Chondrocyte (in vitro differentiated cells): ENCODE measurements at places on chromosomes 2 and 18. TPM values are rescaled to one million over a fixed set of nuclear protein-coding genes. Genes with fewer than 3 reads are reported as not detected.
A peak's percentile ranks its signal among the peaks of the same experiment; 100 is the strongest.

DNA sequence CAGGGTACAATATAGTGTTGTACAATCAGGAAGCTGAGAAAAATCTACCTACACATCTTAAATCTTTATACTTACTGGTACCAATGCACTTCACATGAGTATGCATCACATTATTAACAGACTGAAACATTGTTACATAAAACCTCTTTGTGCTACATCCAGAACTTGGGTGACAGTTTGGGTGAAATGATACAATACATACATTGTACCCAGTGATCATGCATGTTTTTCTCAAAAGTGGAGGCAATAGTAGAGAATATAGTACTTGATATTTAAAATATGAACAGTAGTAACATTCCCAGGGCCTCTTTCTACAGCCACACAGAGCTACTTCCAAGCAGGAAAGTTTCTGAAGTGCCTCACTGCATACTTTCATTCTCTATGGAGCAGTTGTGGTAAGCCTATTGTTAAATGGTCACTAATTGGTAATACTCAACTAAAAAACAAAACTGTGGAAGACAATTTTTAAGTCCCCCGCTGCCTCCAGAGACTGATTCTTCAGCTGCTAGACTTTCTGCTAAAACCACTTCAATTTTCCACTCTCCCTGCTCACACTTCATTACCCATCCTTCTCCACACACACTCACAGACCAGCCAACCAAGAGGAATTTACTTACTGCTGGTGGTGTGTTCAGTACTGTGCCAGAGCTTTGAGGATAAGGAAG, 22.9 kb upstream of the GRB14 start:
- no peak for DNase-seq

DNA sequence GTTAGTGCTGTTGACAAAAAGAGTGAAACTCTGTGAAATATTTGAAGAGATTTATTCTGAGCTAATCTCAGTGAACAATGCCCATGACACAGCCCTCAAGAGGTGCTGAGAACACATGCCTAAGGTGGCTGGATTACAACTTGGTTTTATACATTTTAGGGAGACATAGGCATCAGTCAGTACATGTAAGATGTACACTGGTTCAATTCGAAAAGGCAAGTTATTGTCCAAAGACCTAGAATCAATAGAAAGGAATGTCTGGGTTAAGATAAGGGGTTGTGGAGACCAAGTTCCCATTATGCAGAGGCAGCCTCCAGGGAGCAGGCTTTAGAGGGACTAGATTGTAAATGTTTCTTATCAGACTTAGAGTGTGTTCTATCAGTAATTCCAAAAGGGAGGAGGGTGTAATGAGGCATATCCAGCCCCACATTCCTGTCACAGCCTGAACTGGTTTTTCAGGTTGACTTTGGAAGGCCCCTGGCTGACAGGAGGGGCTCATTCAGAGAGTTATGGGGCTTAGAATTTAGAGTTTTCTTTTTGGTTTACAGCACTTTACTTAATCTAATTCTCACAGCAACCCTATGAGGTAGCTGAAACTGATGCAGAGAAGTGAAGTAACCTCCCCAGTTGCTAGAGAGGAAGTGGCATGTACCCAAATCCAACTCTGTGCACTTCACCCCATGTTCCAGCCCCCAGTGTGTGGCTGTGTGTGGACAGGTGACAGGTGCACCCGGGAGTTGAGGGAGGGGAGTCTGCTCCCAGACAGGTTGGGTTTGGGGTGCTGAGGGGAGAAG, 28.3 kb upstream of the ASAP2 start:
- DNase-seq = no peak

DNA sequence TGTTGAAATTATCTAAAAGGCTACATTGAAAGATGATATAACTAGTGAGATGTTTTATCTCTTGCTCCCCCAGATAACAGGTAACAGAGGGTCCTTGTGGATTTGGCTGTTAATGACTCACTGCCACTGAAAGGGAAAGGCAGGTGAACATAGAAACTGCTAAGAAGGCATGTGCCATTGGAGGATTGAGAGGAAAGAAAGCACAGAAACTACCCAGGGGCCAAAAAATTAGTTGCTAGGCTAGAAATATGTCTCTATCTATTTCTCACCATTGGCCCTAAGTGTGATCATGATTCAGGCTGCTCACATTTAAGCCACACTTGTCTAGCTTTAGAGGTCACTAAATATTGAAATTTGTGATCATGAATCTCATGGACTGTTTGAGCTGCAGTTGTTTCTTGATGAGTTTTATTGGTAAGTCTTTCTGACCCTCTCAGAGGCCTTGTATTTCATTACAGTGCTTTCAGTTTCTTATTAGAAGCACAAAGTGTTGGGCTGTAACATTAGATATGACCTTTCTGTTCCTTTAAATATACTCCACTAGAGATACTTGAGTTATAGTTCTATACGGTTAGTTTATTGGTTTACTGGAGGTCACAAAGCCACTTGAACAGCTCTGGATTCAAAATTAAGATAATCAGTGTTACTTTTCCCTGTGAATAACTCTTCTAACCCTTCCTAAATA, 26.2 kb downstream of the NAB1 start:
- no peak for DNase-seq

DNA sequence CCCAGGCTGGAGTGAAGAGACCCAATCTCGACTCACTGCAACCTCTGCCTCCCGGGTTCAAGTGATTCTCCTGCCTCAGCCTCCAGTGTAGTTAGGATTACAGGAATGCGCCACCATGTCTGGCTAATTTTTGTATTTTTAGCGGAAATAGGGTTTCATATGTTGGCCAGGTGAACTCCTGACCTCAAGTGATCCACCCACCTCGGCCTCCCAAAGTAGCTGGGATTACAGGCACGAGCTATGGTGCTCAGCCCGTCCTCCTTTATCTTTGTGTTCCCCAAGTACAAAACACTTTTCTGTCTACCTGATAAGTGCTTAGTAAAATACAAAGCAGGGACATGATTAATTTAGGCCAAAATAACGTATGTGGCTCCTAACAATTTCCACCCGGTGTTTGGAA, 91.2 kb upstream of the STK17B start:
- DNase-seq = no peak

DNA sequence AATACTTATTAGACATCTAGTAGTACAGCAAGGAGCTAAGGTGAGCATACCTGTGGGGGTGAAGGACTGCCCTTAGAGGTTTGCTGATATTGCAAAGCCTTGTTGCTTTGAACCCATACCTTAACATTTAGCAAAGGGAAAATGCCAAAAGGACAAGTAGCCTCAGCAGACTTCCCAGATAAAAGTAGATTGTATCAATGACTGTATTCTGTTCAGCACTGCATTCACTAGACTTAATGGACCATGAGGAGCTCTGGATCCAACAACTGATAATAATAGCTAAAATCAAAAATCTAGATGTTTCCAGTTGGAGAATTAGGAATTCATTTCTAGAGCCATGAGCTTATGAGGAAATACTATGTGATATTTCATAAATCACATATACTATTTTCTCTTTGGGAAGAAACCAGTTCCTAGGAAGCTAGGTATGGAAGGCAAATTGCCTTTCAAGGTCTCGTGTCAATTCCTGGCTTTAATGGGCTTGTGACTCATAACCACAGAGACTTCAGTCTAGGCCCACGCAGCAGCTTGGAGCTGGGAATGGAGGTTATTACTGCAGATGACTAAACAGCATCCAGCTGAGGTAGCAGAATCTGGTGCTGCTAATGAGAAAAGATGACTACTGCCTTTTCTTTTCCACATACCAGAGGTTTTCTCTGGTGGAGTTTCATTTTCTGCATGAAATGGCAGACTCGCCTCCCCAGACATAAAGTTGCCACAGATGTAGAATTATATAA, 191.2 kb upstream of the NABP1 start:
- no peak for DNase-seq

DNA sequence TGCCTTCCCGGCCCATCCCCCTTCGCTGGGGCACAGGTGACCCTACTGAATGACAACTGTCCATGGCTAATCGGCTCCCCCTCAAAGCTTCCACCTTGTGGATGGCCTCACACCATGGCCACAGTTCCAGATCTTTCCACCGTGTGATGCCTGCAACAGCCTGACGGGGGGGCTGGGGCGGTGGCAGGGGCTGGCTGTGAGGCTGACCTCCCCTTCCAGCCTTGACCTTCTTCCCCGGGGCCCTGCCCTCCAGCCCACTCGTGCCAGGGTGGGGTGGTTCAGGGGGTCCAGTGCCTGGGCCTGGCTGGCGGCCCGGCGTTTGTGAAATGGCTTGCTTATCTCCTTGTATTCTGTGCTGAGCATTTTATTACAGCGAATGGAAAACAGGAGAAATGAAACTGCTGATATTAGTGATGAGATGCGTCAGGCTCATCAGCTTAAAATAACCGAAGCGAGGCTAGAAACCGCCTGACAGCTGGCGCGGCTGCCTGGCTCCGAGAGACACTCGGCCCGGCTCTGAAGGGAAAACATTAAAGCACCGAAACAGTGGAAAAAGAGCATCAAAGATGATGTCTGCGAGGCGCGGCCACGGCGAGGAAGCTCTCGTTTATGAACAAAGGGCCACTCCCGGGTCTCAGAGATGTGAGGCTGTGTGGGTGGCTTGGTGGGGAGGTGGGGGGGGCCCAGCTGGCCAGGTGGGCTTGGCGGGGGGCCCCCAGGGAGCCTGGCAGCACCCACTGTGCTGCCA, 916 bp upstream of the PDCD1 start:
- peak; percentile 63 for DNase-seq

GRCh38 chr2:10410001-10410822, 37.9 kb downstream of the ODC1 start:
- no peak for DNase-seq

GRCh38 chr2:121039679-121040078, 245.3 kb downstream of the TFCP2L1 start:
- no peak for DNase-seq

DNA sequence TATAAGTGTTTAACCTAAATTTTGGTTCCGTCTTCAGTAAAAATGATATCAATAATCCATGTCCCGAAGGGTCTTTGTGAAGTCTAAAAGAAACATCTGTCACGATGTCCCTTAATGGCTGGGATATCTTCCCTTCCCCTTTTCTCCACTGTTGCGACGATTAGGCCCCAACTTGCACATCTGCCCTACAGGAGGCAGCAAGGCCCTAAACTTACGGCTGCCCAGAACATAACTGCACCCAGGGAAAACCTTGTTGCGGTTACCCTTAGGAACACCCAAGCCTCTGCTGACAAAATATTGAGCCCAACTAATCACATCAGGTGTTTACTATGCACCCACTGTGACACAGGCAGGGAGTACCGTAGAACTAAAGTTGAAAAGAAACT, 1.3 kb upstream of the SMAD2 start:
- DNase-seq = no peak

- no peak for DNase-seq
These were observed 66.5 kb upstream of the RBM44 start for GRCh38 chr2:237732070-237732469.

DNA sequence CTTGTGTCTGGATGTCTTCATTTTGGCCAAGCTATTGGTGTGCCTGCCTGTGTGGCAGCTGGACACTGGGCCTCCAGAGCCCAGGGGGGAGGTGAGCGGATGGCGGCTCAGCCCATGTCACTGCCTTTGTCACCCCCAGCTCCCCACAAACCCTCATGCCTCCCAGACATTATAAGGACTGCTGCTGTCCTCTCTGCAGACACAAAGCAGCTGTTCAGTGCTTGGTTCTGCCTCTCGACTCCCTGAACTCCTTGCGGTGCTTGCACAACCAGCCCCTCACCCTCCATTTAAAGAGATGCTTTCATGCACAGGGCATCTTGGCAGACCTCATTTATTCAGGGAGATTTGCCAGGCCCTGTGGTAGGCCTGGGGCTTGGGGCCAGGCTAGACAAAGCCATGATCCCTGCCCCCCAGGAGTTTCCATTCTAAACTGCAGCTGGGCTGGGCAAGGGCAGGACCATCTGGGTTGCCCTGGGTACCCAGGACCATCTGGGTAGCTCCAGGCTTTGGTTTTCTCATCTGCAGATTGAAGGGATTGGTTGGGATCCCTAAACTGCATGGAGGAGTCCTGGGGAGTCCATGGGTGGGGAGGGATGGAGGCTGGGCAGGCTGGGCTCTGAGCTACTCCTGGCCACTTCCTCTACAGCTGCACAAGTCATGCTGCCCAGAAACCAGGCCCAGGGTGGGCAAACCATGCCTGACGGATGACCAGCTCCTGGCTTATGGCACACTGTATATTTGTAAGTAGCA, 168.5 kb downstream of the CELF4 start:
- no peak for DNase-seq

The TSPYL6 gene
- total RNA-seq = not detected in 3 replicates

The ANKRD53 gene
- total RNA-seq = 0.85 to 2.2 TPM (median 1.8 TPM) in 3 replicates

The SETBP1 gene
- total RNA-seq = 28.8 to 44.5 TPM (median 29.3 TPM) in 3 replicates

- no peak for DNase-seq
These were observed 18.4 kb downstream of the KDSR start for GRCh38 chr18:63348508-63349136.

- DNase-seq = no peak
These were observed 20.1 kb upstream of the NEB start for GRCh38 chr2:151754253-151754897.

DNA sequence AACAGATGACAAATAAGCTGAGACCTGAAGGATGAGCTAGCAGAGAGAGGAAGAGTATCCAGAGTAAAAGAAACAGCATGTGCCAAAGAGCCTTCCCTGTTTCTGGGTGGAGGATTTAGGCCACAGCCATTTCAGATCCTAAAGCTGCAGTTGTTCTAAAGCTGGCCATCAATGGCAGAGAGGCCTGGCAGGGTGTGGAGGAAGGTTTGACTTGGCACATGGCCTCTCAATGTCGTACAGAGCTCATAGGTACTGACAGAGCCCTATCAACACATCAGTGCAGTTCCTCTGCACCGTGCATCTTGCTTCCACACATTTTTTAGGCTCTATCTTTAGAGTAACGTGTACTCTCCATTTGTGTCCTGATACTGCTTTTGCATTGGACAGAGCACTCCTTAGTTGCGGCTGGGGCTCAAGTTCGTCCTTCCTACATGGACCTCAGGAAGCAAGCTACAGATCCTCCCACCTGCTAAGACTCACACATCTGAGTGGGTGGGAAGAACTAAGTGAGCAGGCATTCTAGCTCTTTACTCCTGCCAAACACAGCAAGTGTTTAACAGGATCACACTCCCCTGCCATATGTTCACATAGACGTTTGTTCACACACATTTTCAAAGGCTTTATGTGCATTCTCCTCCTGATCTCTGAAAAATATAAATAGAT, 3.0 kb upstream of the CHMP3 start:
- no peak for DNase-seq

- no peak for DNase-seq
These were observed 58.1 kb downstream of the PXDN start for GRCh38 chr2:1685957-1686783.

- DNase-seq = no peak
These were observed 652.6 kb downstream of the NRXN1 start for GRCh38 chr2:50379351-50379750.
